GM04503 (cell line): ENCODE measurements at places on chromosomes 5 and 9.

GRCh38 chr5:92939428-92939827 is 641.6 kb downstream of the NR2F1-AS1 start:
- DNase-seq: no peak

GRCh38 chr9:86843206-86843605 is 104.1 kb downstream of the GAS1 start:
- no peak for DNase-seq

- peak; percentile 22 for DNase-seq
Measured at GRCh38 chr5:58318468-58318867, 141.4 kb downstream of the PLK2 start.

- no peak for DNase-seq
Measured at GRCh38 chr5:147567917-147568598, 58.2 kb upstream of the DPYSL3 start.

- DNase-seq: peak; percentile 90
Measured at GRCh38 chr9:21506626-21507482, 24.7 kb upstream of the IFNE start.

DNA sequence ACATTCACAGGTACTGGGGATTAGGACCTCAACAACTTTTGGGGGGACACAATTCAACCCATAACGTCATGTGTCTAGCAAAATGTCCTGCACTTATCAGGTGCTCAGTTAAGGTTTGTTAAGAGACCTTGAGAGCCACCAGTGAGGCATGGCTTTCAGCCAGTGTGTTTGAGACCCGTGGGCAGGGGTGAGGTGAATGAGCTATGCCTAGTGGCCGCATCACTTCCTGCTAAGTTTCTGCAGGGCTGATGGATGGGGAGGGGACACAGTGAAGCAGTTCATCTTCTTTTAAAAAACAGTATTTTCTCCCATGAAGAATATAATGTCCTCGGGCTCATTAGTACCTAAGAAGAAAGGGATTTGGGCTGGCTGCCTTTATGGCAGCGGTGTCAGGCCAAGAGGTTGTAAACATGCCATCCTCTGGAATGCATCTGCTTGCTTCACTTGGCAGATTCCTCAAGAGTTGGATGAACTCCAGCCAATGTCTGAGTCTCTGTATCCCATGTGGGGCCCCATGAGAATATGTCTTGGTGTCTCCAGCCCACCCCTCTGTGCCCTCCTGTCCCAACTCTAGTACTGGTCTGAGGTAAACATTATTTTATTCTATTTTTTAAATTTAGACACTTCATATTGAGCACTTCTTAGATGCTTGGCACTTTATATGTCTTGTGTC is 282.2 kb downstream of the CWC27 start:
- DNase-seq: no peak

DNA sequence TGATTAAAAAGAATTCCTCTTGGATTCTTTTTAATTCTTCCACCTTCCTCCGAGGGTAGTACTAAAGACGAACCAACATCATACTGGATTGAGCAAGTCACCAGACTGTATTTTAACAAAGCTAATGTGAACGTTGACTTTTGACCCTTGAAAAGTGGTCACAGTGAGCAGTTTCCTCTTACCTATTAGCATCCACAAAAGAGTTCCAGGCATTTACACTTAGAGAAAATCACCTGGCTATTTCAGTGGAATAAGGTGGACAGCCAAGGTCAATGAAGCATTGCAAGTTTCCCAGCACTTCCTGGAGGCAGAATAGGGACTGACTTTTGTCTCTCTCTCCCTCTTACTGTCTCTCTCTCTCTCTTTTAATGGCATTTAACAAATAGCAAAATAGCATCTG is 145.1 kb upstream of the DAB2 start:
- DNase-seq: no peak

GRCh38 chr5:119074419-119074818 is 3.5 kb downstream of the DMXL1 start:
- DNase-seq: no peak

DNA sequence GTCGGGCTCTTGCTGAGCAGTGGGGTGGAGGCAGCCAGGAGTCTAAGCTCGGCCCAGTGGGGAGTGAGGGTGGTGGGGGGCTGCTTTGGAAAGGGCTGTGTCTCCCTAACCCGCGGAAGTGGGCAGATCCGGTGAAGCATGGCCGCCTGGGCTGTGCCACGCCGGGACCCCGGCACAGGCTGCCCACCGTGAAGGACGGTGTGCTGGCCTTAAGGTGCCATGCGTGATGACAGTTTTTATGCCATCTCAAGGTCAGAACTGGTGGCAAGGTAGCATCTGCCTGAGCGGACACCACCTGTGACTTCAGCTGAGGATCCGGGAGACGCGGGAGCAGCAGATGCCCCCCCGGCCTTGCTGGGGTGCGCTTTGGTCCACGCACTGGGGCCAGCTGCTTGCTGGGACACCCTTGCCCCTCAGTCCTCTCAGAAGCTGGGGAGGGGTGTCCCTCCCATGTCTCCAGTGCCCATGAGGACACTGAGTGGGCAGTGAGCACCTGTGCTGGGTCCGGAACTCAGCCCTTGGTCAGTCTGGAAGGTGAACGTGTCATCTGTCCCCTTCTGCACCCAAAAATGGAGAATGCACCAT is 53.9 kb downstream of the AHRR start:
- DNase-seq: no peak

DNA sequence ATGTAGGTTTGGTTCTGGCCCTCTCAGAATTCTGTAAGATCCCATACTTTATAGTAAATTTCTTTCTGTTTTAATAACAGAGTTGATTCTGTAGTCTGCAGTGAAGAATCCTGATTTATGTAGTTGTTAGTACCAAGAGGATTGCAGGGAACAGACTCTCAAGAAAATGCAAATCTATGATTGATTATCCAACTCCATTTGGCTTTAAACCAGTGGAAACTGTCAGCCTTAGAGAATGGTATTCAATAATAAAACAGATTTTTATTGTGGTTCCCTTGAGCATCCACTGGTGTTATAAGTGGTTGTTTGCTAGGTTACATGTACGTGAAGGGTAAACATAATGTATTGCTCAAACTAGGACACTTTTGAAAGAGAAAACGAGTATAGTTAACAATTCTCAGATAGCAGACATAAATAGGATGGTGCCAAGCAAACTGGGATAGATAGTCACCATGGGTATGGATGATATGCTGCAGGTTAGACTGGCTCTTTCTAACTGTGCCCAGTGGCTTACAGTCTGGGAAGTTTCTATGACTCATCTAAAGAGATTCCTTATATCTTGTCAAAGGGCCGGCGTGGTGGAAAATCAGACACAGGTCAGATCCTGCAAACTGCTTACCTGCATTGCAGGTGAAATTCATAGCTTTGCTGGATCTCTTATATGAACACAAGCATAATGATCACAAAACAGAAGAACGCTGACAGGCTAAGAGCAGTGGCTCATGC is 41.7 kb upstream of the RPS23 start:
- DNase-seq: no peak

- no peak for DNase-seq
Measured at GRCh38 chr9:127611603-127611898, 526 bp upstream of the STXBP1 start.

- DNase-seq: no peak
Measured at GRCh38 chr9:122059214-122059954, 33.7 kb downstream of the TTLL11 start.
